ENCODE measurements at places on chromosomes 1 and 21.

DNA sequence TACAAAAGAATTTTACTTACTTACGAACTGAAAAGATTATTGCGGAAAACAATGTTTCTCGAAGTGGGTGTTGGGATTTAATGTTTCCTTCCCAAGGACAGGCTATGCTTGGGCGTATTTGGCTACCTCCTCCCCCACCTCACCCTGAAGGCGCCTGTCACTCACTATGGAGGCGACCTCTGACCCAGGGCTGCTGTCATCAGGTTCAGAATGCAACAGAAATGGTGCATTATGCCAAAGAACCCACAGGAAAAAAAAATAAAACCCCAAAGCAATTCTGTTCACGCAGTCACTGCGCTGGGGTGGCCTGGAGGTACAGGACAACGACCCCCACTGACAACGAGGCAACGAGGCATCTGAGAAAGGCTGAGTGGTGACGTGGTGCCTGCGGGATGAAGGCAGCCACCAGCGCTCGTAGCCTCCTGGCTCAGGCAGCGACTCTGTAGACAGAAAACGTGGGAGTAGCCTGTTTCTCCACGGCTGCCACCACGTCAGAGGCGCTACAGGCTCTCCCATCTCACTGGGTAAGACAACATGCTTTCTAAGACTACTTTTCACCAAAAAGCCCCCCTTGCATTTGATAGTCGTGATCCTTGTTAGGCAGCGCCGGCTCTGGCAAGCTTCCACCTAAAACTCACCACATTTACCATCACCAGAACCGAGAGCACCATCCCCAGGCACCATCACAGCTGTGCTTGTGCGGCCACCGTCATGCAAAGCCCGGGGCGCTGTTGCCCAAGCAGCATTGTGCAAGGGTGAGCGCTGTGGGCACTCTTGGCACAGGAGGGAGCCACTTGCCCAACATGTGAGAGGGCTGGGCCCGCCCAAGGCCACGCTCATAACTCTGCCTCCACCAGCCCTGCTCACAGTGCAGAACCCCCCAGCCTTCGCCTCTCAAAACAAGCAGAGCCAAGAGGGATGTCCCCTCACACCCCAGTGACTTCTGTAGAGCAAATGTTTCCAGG lies 14.3 kb downstream of the NADK start:
- peak; percentile 96 for DNase-seq

DNA sequence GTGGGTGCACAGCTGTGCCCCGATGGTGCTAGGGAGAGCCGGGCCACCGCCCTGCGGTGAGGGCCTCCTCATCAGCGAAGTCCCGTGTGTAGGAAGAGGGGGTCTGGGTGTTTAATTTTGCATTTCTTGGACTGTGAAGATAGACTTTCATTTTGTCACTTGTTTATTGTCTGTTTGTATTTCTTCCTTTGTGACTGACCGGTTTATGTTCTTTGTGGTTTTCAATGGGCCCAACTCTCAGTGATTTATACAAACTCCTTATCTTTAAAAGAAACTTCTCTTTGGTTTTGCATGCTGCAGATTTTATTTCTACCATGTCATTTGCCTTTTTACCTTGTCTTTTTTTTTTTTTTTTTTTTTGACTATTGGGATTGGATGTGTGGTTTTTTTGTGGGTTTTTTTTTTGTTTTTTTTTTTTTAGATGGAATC lies 65.1 kb downstream of the COL18A1 start:
- DNase-seq, result no peak

DNA sequence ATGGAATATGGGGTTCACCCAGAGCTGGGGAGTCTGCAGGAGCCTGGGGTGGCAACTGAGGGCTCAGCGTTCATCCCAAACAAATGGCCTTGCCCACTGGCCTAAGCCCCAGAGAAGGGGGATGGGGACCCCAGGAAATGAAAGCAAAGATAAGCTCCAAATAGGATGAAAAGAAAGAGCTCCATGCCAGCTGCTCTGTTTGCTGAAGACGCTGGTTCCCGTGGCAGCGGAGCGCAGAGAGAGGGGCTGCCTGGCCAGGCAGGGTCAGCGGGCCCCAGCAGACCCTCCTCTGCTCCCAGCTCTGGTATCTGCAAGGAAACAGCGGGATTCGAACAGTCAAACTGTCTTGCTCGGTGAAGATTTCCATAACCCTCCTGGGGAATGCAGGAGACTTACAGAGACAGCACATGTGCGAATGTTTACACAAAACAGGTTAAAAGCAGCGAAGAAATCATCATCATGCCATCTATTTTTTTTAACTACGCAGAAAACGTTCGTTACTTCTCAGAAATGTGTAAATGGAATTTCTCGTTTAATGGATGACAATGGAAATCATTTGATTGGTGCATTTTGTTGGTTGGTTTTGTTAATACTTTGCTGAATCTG lies 94.4 kb downstream of the PDE9A start:
- DNase-seq, result no peak

DNA sequence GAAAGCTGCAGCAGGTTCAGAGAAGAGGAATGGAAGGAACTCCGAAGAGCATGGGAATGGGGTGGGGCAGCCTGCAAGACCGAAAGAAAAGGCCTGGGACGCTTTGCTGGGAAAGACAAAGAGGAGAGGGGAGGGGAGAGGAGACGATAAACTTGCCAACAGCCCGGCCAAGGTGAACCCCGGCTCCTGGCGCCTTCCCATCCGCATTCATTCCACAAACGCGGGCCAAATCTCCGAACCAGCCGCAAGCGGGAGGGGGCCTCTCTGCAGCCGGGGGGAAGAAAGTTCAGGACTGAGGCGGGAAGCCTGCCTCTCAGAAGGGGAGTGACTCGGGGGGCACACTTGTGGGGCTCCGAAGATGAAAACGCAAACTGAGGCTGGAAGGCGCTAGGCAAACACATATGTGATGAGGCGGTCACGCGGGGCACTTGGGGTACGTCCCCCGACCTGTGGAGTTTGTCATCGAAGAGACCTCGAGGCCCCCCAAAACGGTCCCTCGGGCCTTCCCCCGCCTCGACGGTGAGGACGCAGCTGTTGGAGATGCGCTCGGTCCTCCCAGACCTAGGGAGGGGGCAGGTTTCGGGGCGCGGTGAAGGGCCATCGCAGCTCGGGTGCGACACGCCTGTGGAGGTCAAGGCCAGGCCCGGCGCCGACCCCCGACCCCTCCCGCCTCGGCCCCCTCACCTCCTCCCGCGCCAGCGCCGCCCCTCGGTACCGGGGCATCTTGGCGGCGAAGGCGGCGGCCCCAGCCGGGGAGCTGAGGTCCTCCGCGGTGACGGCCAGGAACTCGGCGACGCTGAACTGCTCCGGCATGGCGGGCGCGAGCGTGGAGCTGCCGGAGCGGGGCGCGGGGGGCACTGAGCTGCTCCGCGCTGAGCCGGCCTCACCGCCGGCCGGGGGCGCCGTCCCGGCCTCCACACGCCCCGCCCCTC lies at the start of gene ASAP3:
Gene ASAP3, minus strand, starts transcription at position 859 of the 932 bp plus-strand sequence. Its CDS starts 46 bp downstream, at position 813.
- peak; percentile 31 for DNase-seq

- no peak for DNase-seq
These were observed 8.0 kb upstream of the ZNF362 start for GRCh38 chr1:33248244-33248643.

- DNase-seq, result no peak
These were observed 259.2 kb downstream of the ADGRL2 start for GRCh38 chr1:82059959-82060358.

DNA sequence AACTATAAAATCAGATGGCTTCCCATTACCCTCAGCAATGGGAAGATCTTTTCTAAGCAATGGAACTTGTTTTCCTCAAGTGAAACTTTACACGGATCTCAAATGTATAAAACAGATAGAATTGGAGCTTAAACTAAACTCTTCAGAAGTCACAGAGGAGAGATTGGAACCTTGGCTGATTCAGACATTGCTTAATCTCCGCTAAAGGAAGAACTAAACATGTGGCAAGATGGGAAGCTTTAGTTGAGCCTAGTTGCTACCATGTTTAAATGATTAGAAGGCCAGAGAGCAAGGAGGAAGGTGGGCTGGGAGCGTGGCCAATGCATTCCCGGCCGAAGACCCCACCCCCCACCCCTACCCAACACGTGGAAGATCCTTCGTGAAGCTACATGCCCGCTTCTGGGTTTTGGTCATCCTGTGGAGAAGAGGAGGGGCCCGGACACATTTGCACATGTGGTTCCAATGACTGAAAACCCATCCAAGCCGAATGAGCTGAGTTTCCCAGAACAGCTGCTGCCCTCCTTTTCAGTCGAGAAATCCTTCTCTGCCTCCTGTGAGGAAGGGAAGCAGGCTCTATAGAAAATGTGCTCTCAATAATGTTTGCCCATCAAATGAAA lies 164.3 kb downstream of the MIS18A start:
- no peak for DNase-seq

- DNase-seq, result no peak
These were observed 3.1 kb upstream of the NID1 start for GRCh38 chr1:236067854-236068454.

DNA sequence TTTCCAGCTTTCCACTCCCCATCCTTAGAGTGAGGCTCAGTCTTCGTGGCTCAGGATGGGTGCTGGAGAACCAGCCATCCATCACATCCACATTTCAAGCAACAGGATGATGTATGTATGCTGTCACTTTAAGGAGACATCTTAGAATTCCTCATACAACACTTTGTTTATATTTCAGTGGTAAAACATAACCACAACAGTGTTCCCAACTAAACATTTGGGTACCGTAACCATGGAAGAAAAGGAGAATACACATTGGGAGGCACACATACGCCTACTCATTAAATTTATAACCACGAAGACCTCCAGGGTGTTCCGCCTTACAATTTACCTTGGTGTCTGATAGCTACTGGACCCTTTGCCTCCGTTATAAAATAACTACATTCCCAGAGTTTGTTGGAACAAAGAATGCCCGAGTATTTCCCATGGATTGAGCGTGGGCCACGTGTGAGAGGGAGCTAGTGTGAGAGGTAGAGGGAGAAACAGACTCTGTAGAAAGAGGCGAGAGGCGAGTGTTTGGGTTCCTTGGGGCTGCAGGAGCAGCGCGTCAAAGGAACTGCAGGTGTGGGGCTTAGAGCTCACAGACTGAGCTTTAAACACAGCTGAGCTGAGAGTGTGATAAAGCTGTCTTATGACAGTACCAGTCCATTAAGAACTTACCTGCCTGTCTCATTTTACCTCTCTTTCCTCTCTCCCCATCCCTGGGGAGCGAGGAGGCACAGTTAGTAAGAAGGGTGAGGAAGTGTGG lies 111.5 kb upstream of the USP24 start:
- DNase-seq, result no peak

DNA sequence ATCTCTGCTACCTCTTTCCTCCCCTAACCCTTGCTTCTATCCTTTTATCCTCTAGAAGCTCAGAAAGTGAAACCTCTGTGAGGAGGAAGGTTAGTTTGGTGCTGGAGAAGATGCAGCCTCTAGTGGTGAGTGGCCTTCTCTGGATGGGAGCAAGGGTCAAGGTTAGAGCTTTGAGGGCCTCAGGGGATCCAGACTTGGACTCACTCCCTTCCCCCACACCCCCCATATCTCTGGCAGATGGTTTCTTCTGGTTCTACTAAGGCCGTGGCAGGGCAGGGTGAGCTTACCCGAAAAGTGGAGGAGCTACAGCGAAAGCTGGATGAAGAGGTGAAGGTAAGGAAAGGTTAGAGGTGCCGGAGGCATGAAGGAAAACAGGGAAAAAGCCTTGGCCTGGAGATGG lies 9.2 kb downstream of the CGN start:
- no peak for DNase-seq

- DNase-seq, result no peak
These were observed 68.0 kb downstream of the USP25 start for GRCh38 chr21:15797577-15798363.

DNA sequence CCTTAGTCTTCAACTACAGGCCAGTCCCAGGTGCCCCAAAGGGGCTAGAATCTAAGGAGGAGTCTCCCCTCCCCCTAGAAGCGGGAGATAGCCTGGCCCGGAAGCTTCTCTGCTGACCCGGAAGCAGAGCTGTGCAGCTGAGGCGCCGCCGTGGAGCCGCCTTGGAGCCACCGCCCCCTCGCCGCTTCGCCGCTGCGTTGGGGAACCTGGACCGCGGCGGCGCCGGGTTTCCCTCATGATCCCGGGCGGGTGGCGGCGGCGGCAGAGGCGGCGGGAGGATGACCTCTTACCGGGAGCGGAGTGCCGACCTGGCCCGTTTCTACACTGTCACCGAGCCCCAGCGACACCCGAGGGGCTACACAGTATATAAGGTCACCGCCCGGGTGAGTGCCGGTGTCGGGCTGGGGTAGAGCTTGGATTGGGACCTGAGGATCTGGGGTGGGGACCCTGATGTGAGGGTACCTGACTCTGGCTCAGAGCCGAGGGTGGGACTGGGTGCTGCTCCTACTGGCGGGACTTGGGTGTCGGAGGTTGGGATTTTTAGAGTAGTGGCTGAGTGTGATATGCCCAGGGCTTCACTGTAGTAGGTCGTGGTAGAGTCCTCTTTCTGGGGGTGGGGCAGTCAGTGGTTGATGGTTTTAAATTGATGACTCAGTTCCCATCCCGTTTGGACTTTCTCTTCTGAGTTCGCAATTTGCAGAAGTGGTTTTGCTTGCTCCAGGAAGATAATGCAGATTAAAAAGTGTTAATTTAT lies at the start of gene RPS6KC1:
Gene RPS6KC1, plus strand, starts transcription at position 115 of the 754 bp plus-strand sequence. Its CDS starts 164 bp downstream, at position 279.
- DNase-seq, result peak; percentile 89

DNA sequence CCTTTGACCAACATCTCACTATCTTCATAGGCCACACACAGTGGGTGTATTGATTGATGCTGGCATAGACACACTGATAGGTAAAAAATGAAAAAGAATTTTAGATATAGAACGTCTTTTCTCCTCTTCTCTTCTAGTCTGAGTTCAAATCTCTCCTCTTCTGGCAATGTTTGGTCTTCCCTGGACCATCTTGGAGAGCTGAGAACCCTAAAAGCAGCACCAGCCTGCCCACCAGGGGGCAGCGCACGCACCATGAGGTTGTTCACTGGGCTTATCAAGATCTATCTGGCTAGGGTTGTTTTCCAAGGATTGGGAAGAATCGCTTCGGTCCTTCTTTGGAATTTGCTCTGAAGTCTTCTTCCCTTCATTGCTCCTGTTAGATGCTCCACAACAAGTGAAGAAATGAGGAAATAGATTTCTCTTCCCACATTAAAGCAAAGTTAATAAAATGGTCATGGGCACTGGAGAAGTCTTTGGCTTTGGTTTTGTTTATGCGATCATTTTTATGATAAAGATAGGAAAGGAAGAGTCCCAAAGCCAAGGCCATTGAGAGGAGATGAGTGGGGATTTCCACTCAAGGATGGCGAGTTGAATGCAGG lies 104.0 kb upstream of the OLIG2 start:
- peak; percentile 86 for DNase-seq

- no peak for DNase-seq
These were observed 201.5 kb downstream of the S1PR1 start for GRCh38 chr1:101438359-101438758.

Data from upper lobe of left lung (tissue), 6 donors.